ENCODE measurements at places on chromosomes 4 and X.

- DNase-seq, result no peak
Observed at GRCh38 chr4:26995316-26995715, 134.7 kb downstream of the STIM2 start.

GRCh38 chr4:123731035-123731434, 334.4 kb downstream of the SPRY1 start:
- DNase-seq, result no peak

DNA sequence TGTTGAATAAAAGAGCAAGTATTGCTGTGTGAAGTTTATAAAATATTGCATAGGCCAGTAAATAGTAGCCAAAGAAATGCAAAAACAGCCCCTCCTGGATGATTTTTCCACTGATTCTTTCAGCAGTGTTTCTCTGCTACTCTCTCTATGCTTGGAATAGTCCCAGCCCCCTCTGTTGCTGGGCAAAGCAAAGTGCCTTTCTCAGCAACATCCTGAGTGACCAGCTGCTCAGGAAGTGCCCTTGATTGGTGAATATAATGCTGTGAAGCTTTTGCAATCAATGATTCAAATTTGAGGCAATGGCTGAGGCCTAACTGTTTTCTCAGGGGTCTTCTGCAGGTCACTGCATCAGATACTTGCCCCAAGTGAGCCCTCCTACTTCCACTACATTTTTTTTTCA, 656.7 kb downstream of the ZNF674 start:
- no peak for DNase-seq

DNA sequence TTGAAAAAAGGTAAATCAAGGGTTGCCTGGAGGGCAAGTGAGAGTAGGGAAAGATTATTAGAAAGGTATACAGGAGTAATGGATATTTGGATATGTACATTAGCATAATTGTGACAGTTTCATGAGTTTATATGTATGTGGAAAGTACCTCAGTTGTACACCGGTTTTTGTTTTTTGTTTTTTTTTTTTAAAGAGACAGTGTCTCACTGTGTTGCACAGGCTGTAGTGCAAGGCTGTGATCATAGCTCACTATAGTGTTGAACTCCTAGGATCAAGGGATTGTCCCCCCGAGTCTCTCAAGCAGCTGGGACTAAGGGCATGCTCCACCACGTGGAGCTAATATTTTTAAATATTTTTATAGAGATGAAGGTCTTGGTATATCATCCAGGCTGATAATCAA, 15.3 kb upstream of the HPGD start:
- no peak for DNase-seq
